Stimulated activated CD8-positive, alpha-beta memory T cell treated with anti-CD3 and anti-CD28 coated beads, Interleukin-12 subunit alpha, Interleukin-12 subunit beta, amount 100 ng/mL, for 1 hour (primary cell): ENCODE measurements at places on chromosomes 12 and 14.

DNA sequence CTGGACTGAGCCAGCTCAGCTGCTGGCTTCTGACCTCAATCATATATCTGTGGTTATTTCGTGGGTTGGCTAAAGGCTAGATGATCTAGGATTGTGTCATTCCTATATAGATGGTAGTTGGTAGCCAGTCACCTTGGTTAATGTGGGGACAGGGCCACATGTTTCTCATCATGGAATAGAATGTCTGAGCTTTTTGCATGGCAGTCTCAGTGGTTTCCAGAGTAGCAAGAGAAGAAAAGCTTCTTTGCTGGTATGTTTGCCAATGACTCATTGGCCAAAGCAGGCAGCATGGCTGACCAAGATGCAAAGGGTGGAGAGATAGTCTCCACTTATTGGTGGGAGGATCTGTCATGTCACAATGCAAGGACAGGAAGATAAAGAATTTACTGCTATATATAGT lies 746.4 kb upstream of the FLRT2 start:
- DNase-seq = no peak

DNA sequence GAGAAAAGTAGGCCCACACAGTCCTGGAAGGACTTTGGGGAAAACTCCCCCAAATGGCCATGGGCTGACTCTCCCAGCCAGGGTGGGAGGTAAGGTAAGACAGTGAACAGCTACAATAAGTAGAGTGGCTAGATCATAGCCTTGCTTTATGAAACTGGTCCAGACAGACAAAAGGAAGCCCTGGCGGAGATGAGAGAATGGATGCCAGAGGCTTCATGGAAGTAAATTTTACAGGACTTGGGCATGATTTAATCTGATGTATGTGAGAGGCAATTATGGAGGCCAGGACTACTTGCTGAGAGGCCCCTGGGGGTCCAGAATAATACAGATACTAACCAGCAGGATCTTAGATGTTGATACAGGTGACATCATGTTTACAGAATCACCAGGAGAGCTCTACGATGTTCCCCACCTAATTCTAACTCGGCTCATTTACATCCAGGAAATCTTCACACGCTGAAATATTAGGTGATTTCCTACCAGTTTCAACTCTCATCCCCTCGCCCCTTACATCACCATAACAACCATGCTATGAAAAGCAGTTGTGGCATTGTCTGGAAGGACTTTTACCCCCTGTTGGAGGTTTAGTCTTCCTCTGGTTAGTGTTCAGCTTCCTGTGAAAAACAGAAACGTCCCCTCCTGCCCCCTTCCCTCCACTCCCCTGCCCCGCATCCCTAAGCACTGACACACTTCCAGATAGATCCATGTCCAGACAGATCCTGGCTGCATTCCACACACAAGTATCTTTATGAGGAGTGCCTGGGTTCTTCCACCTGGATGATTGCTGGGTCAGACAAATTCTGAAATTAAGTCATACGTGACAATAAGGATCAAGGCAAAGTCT lies 39.5 kb upstream of the NT5DC3 start:
- DNase-seq = no peak

GRCh38 chr14:72920008-72920407 lies 6.3 kb upstream of the DCAF4 start:
- DNase-seq = no peak

DNA sequence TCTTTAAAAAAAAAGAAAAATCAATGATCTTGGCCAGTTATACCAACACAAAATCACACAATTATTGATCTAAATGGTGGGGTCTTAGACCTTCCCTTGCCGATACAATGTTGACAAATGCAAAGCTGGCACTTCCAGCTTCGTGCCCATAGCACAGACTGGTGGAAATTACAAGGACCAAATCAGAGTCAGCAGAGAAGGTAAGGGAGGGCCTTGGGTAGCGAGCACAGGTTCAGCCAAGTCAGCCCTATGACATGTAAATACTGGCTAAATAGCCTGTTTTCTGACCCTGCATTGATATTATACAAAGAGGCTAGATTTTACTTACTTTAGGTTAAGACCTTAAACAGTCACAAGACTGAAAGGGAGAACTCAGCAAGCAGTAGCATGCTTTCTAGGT lies 30.3 kb upstream of the WDR89 start:
- no peak for DNase-seq

DNA sequence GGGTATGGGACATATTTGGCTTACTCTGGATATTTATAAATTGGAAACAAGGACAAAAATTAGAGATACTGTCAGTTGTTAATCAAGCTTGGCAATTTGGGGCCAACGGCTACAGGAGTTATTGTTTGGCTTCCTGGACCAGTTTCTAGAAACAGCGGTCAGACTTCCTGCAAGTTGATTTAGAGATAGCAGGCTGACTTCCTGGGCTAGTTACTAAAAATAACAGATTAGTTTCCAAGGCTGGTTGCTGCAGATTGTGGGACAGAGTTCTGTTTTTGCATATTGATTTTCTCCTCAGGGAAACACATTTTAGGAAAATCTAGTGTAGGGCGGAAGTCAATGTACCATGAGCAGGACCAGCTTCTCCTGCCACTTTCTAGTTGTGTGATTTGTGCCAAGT lies 144.0 kb upstream of the TMPO start:
- DNase-seq = no peak

DNA sequence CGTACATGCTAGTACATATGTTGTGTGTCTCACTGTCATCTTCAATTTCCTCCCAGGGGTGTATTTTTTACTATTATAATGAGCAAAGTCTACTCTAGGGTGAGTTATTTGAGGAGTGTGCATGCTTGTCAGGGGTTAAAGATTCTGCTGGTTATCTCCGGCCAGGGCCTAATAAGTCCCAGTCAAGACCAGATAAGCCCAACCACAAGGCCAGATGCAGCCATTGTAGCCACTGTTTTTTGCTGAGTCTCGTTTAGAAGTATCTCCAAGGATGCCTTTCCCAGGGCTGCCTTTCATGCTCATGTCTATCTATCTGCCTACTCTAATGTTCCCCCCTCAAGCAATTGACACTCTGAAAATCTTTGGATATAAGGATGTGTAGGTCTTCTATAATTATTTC lies 300.5 kb downstream of the IPO8 start:
- DNase-seq = no peak

DNA sequence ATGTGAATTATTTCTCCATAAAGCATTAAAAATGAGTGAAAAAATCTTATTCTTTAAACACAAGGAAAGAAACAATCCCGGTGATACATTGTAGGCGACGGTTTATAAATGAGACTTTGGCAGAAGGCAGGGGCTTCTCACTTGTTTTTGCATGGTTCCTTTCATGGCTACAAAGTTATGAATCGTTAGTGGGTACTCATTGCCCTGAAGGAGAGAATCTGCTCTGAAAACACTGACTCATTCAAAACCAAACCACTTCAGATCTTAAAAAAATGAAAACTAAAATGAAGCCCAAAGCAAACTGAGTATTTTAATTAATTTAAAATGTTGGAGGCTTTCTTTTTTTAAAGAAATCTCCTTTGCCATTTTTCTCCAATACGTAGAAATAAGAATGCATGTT lies 41.4 kb upstream of the AMIGO2 start:
- DNase-seq = no peak

DNA sequence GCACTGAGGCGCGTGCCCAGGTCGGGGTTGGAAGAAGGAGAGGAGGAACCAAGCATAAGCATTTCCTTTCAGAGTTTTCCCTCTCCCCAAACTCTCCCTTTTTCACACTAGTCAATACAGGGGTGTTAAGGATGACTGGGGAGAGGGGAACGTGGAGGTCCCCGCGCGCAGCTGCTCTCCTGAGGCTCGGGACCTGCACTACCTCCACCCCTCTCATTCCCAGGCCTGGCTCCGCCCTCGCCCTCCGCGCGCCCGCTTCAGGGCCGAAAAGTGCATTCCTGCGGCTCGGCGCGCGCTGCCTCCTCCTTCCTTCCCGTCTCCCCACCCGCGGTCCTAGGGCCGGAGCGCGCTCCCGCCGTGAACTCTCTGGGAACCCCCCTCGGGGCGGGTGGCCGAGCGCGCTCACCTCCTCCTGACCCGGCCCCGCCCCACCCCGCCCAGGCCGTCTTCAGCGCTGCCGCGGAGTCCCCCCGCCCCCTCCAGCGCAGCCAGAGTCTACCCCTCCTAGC lies 11.3 kb downstream of the RARG start:
- peak; percentile 56 for DNase-seq

- no peak for DNase-seq
These were observed 35.6 kb downstream of the BMP4 start for GRCh38 chr14:53921027-53921426.

DNA sequence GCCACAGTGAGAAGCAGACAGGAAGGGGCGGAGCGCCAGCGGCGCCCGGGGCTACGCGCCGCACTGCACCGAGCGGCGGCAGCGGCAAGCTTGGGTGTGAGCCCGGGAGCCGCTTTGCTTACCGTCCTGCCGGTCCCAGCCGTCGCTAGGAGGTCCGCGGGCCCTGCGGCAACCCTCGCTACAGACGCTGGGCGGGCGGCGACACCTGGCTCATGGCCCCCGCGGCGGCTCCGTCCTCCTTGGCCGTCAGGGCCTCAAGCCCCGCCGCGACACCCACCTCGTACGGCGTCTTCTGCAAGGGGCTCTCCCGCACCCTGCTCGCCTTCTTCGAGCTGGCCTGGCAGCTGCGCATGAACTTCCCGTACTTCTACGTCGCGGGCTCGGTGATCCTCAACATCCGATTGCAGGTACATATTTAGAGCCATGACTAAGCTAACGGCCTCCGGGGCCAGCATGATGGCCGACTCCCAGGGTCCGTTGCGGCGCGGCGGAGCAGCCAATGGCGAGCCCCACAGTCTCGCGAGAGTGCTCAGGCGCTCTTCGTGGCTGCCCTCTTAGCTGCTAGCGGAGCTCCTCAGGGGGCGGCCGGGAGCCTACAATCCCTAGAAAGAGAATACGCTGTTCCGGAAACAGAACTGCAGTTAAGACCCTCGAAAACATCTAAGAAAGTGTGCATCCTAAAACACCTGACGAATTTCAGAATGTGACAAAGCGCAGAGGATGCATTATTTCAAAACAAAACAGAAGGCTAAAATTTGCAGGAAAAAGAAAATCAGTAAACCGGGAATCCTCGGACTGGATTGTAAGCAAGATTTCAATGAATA lies at the start of gene SMIM10L1:
Gene SMIM10L1 (plus strand): TSS at position 50 of the 824 bp plus-strand sequence. CDS start 163 bp downstream, at position 213.
- DNase-seq = peak; percentile 77

DNA sequence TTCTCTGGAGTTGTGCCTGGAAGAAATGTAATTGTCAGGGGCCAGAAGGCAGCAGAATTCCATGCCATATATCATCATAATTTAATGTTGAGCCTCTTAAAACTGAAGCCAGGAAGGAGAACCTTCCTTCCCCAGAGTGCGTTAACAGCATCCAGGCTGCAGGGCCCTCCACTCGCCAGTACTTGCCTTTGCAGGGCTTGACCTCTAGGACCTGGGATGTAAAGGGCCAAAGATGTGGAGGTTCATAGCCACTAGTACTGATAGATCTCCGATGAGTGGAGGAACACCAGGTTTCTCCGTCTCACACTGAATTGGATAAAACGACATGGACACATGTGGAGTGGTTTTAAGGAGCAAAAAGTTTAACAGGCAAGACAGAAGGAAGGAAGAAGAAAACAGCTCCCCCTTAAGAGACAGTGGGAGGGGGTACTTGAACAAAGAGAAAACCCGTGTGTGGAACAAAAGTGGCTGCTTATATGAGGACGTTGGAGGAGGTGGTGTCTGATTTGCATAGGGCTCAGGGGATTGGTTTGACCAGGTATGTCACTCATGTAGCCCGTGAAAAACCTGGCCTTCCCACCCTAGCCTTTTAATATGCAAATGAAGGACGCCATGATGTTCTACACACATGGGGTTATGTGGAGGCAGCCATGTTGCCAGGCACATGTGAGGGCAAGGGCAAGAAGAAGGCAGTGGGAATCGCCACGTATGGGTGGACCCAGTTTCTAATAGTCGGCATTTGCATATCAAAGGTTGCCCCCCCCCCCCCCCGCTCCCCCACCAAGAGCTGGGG lies 38.8 kb upstream of the WSCD2 start:
- DNase-seq = no peak

- DNase-seq = no peak
These were observed 33.4 kb downstream of the SUSD6 start for GRCh38 chr14:69644814-69645213.

DNA sequence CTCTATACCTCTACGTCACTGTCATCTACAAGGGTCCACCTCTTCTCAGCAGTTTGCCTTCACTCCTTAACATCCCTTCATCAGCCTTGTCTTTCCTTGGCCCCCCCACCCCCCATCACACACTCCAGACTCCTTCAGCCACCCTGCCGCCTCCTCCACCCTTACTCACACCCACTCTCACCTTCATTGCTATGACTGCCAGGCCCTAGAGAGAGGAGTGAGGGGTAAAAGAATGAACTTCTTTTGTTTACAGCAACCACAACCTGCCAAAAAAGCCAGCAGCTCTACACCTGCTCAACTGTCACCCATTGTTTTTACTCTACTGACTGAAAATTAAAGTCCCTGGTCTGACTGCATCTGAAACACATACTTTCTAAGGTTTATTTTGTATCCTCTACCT lies 112.8 kb downstream of the DUSP6 start:
- no peak for DNase-seq

DNA sequence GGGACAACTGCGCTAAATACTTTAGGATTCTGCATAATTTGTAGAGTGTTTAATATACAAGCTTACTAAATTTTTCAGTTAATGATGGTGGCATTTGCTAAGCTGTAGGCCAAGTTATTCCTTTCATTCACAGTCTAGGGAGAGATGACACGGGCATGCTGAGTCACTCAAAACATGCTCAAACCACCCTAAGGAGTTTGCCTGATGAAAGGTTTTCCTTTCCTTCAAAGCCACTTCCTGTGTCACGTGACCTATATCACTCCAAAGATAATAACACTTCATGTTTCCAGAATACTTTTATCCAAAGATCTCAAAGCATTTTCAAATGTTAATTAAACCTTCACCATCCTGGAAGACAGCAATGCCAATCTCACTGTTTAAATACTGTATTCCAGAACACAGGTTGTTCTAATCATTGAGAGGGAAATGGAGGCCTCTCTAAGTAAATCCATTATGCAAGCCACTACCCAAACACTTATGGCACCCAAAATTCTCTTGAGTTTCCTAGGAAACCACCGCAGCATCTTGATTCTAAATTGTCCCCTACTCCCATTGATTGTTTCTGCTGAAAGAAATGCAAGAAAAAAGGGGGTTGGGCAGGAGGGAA lies 207.0 kb upstream of the CDKN3 start:
- no peak for DNase-seq

- DNase-seq = no peak
These were observed 46.3 kb upstream of the STON2 start for GRCh38 chr14:81446279-81447007.

- no peak for DNase-seq
These were observed 159.4 kb upstream of the PLEKHG7 start for GRCh38 chr12:92543359-92543758.

DNA sequence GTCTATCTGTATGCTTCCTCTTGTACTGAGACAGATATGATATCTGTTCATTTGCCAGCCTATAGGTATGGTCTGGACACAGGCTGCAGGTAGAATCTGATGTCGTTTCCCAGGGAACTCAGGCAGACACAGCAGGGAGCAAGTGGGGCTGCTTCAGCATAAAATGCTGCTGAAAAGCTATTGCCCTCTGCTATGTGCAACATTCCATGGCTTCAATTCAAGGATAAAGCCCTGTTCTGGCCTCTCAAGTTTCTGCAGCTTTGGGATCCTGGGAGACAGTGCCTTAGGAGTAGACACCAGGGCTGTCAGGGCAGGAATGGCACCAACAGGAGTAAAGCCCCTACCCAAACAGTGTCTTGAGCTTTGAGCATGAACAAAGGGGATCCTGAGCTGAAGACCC lies 173.5 kb downstream of the SLC41A2 start:
- DNase-seq = no peak
